ENCODE measurements at places on chromosomes 6 and 20.
A peak's percentile ranks its signal among the peaks of the same experiment; 100 is the strongest.

GRCh38 chr20:45432294-45432693, 16.4 kb downstream of the PIGT start:
- peak; percentile 39 for DNase-seq

DNA sequence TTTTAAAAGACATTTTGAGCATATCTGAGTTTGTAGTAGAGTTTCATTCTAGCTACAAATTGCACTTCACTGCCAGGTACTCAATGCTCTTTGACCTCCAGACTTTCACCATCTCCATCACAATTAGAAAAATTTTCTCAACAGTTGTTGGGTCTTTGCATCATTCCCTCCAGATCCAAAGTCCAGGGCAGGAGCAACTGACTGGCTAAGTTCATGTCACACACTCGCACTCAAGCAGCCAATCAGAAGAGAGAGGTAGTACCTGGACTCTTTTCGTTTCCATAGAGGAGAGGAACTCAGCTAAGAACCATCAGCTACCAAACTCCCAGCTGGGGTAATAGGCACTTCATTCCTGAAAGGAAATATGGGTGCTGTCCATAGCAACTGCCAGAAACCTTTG, 9.0 kb downstream of the SPINT3 start:
- no peak for DNase-seq

GRCh38 chr6:1817033-1817761, 207.5 kb downstream of the FOXC1 start:
- no peak for DNase-seq

GRCh38 chr6:27188061-27188884, 59.2 kb upstream of the PRSS16 start:
- peak; percentile 51 for DNase-seq

DNA sequence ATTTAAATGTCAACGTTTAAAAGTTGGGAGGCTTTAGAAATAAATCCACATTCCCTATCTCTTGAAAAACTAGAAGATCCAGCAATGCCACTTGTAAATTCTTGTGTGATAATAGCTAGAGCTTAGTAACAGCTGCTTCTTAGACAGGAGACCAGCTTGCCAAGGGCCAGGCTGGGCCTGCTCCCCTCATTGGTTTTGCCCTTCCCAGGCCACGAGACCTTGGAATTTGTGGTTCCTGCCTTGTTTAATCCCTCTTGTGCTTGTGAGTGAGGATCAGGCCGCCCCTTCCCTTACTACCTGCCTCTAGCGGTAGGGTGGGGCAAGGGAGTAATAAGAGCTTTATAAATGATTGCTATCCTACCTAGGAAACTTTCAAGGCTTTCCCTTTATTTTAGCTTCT, 363.5 kb downstream of the SYNE1 start:
- no peak for DNase-seq

DNA sequence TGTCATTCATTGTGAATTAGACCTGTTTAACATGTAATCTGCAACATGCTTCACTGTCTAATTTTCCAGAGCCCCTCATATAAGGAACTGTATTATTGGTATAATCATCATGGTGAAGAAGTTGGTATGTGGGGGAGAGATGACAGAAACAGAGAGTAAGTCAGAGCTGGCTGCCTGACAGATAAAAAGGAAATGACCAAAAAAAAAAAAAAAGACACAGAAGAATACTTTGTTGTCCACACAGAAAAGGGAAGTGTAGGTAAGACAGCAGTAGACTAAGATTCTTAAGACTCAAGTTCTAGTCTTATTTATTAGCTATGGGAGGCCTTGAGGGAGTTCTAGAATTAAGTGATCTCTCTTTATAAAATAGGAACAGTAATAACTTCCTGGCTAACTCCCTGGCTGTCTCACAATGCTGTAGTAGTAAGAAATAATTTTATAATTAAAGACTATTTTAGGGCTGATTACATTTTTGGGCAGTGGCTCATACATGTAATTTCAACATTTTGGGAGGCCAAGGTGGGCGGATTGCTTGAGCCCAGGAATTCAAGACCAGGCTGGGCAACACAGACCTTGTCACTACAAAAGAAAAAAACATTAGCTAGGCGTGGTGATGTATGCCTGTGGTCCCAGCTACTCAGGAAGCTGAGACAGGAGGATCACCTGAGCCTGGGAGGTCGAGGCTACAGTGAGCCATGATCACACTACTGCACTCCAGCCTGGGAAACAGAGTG, 102.5 kb downstream of the PRL start:
- no peak for DNase-seq

- no peak for DNase-seq
These were observed 40.1 kb upstream of the PTCHD4 start for GRCh38 chr6:48151142-48151541.

- DNase-seq, result no peak
These were observed 1.5 kb upstream of the NSFL1C start for GRCh38 chr20:1468117-1468624.

DNA sequence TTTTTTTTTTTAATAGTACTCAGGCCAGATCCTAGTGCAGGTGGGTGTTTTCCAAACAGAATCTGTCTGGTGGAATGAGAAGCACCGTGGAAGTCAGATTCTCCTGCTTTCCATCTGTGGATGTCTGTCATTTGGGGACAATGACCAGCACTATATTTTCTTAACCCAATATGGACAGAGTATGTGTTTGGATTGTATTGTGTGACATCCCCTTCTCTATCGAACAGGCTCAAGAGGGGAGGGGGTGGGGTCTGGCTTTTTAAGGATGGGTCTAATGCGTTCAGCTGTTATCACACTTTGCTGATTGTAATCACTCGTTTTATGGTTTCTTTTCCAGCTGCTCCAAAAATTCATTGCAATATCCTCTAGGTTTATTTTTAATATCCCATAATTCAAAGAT, 197.5 kb upstream of the CEP162 start:
- no peak for DNase-seq

- DNase-seq, result no peak
These were observed 199.2 kb upstream of the PMEPA1 start for GRCh38 chr20:57908704-57909630.

DNA sequence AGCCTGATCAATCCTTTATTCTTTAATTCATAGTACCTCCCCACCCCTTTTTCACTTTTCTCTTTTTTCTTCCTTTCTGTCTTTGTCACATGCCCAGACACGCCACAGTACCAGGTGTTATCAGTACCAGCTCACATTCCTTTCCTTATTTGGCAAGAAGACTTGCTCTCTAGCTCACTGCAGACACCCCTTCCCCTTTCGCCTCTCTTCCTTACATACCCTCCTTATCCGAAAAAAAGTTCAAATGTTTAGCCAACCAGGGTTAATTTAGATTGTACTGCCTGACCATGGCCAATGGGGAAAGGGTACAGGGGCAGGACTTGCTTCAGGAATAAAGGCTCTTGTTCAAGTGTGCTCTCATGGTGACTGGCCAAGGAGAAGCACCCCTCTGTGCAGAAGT, 9.3 kb upstream of the SIRPB2 start:
- no peak for DNase-seq

DNA sequence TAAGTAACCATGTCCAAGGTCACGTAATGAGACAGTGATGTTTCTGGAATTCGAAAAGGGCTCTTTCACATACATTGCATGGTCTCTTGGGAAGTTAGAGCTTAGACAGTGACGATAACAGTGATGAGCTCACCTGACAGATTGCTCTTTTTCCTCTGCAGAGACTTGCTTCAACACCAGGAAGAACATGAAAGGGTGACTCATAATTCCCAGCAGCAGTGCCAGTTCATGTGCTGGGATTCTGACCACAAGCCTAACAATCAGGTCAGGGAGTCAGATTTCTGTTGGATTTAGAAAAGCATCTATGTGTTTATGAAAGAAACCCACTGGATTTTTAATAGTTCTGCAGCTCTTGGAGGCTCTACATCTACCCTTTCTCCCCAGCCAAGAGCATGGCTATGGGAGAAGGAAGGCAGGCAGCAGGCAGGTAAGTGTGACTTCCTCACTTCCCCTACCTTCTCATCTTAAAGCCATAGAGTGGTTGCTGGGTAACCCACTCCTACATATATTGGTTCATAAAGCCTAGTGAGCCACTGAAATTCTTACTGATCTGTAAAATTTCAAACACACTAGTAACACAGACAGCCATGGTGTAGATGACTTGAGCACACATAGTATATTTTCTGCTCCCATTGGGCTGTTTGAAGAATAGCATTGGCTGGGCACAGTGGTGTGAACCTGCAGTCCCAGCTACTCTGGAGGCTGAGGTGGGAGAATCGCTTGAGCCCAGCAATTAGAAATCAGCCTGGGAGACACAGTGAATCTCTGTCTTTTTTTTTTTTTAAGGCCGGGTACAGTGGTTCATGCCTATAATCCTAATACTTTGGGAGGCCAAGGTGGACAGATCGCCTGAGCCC, 44.4 kb upstream of the LOC128125822 start:
- no peak for DNase-seq

DNA sequence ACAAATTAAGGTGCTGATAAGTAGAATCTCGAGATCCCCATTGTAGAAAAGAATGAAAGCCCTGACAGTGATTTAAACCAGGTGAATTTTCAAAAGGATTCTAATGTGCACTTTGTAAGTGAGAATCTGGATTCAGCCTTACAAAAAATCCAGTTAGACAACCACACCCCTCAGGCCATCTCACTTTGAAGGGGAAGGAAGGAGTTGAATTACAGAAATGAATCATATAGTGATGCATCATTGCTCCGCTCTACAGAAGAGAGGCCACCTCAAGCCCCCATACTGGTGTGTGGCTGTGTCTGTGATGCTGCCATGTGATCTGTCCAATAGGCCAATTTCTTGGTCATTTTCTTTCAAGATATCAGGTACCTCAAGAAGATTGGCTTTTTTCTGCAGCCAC, 85.5 kb upstream of the NT5E start:
- DNase-seq, result no peak

- no peak for DNase-seq
These were observed 100.3 kb upstream of the SIRPG start for GRCh38 chr20:1757606-1758512.

- no peak for DNase-seq
These were observed 49.7 kb downstream of the JPH2 start for GRCh38 chr20:44137266-44137801.

- no peak for DNase-seq
These were observed 87.2 kb downstream of the TAF4 start for GRCh38 chr20:61978491-61978890.

DNA sequence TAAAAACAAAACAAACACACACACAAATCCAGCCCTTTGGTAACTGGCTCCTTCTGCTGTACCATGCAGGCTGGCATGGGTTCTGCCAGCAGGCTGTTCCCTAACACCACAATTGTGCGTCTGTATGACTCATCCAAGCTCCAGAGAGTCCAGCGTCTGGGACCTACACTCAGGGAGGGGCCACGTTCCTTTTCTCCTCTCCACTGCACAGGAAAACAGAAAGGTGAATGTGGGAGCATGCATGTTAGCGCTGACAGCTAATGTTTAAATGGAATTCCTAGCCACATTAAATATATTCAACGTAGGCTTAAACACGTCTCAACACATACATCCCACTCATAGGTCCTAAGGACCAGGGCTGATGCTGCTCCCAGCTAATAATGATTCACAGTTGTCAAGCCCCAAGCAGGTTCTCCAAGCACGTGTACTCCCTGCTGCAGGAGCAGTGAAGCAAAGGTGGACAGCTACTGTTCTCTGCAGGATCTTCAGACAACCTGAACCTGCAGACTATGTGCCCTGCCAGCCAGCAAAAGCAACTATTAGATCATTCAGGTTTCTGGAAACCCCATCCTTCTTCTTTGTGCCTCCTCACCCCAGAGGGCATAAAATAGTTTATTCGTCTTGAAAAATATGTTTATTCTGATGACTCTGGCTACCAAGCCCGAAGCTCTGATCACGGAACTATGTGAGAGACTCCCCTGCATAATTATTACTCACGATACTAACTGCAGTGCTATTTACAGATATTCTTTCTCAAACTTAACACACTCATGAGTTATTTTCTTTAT, 20.9 kb downstream of the MAP1LC3A start:
- no peak for DNase-seq

DNA sequence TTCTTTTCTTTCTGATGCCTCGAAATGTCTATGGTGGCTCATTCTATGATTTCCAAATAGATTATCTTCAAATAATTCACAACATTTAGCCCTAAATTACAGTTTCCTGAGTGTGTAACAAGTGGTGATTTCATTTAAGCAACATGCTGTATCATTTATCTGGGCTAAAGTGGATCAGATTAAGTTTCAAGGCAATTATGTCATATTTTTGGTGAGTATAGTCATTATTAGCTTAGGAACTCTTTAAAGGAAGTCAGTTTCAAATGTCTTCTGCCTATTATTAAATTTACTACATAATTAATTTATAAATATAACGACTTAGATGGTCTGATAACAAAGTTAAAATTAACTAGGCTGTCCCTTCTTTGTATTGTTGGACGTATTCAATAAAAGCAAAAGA, 847.9 kb upstream of the FLRT3 start:
- DNase-seq, result no peak

- no peak for DNase-seq
These were observed 131.6 kb downstream of the DLL1 start for GRCh38 chr6:170159022-170159965.

GRCh38 chr6:149403534-149403933, 3.5 kb downstream of the SUMO4 start:
- no peak for DNase-seq

- no peak for DNase-seq
These were observed 68.5 kb downstream of the TMEM200A start for GRCh38 chr6:130434174-130434873.

GRCh38 chr20:63972312-63973159, 2.8 kb upstream of the ZNF512B start:
- DNase-seq, result no peak

GRCh38 chr6:151375833-151376232, 15.5 kb downstream of the ZBTB2 start:
- DNase-seq, result no peak

DNA sequence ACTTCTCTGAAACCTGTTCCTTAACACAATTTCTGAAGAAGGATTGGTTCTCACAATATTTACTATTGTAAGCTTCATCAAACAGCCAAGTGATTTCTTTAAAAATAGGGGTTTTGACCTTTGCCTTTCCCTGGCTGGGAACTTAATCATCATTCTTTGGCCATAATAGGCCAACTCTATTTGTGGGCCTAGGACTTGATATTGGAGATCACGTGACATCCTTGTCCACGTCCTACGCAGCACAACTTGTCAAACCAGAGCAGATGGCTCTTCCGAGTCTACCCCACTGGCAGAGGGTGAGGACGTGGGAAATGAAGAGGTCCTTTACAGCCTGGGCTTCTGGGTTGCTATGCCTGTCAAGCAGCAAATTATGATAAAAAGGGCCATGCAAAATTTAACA, 1030.6 kb downstream of the KIF16B start:
- no peak for DNase-seq

GRCh38 chr6:12555781-12556180, 160.8 kb upstream of the PHACTR1 start:
- DNase-seq, result no peak
